ENCODE measurements at places on chromosomes 4 and X. TPM values are rescaled to one million over a fixed set of nuclear protein-coding genes. Genes with fewer than 3 reads are reported as not detected.
A peak's percentile ranks its signal among the peaks of the same experiment; 100 is the strongest.

SMIM31 gene
- total RNA-seq: not detected

L1CAM gene
- total RNA-seq: 7.4 TPM

ETDA gene
- total RNA-seq: not detected

MAGEC2 gene
- 79.0 TPM for total RNA-seq

SSX2 gene
- not detected for total RNA-seq

ASMTL gene
- 2.3 TPM for total RNA-seq

GRCh38 chrX:135347381-135348016 is 38.2 kb downstream of the ETDC start:
- no peak for DNase-seq

- DNase-seq: peak; percentile 40
These were observed 37.0 kb upstream of the ATP6AP2 start for GRCh38 chrX:40543661-40544328.

GRCh38 chrX:39693298-39693697 is 404.5 kb downstream of the BCOR start:
- DNase-seq: no peak

- no peak for DNase-seq
These were observed 195.4 kb downstream of the ANAPC10 start for GRCh38 chr4:144902614-144903013.

- peak; percentile 66 for DNase-seq
These were observed 21.8 kb upstream of the CSF2RA start for GRCh38 chrX:1246816-1247215.

- DNase-seq: peak; percentile 56
These were observed 923.8 kb downstream of the RAPGEF2 start for GRCh38 chr4:160026721-160027120.

- DNase-seq: peak; percentile 15
These were observed 48.7 kb upstream of the STX18 start for GRCh38 chr4:4590546-4590945.

DNA sequence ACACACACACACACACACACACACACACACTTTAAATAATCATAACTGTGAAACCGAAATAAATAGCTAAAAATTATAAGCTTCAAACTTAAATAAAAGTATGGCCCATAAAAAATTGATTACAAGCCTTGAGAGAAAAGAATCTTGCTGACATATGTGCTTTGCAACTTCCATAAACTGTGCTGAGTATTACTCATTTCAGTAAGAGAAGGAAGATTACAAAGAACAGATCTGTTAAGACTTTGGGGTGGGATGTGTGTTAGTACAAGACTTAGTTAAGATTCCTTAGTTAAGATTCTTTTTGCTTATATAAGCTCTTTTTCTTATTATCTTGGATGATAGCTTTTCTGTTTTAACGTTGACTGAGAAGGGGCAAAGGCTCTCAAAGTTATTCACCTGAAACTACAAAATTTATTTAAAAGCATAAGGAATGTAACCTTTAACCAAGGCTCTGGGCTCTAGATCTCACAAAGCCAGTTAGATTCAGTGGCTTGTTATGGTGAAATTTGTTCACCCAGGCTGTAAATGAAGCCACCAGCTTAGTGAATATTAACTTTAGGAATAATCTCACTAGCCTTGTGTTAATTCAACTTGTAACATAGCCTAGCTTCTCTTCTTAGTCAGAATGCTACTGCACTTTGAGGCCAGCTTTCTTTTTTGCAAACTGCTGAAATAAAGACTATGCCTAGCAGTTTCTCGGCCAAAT is 58.2 kb downstream of the ARSJ start:
- no peak for DNase-seq

GRCh38 chr4:26753187-26753586 is 107.5 kb upstream of the STIM2 start:
- no peak for DNase-seq

Measured in Daoy (cell line).